ENCODE measurements at places on chromosomes 3 and 15.

GRCh38 chr3:126481808-126482502, 6.3 kb upstream of the ZXDC start:
- no peak for DNase-seq

GRCh38 chr3:157128771-157129681, 30.9 kb downstream of the CCNL1 start:
- DNase-seq: no peak

- DNase-seq: no peak
Measured at GRCh38 chr3:78255403-78255802, 1215.5 kb downstream of the ROBO2 start.

DNA sequence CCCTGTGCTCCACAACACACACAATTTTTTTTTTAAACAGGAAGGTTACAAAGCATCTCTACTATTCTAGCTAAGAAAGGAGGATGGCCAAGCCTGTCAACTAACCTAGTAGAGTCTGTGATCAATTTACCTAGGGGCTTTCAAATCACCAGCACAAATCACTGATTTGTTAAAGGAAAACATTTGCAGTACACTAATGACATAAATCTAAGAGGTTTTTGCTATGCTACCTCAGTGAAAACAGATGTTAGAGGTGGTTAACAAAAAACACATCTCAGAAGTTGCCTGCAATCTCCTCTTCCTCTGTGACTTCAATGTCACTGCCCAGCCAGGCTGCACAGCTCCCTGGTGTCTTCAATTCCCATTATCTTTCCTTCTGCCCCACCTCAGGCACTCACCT, 72.0 kb downstream of the RAD18 start:
- DNase-seq: no peak

DNA sequence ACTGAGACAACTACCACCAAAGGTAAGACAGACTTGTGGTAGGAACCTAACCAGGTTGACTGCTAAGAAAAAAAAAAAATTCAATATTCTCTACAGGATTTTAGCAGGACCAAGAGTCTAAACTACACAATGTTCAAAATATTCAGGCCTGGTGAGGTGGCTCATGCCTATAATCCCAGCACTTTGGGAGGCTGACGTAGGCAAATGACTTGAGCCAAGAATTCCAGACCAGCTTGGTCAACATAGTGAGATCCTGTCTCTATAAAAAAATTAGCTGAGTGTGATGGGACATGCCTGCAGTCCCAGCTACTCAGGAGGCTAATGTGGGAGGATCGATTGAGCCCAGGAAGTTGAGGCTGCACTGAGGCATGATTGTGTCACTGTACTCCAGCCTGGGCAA, 341.6 kb upstream of the WNT5A start:
- DNase-seq: no peak

- DNase-seq: no peak
Measured at GRCh38 chr3:44805960-44806359, 44.4 kb downstream of the KIF15 start.

GRCh38 chr3:188890572-188891270, 281.1 kb upstream of the TPRG1 start:
- DNase-seq: no peak

DNA sequence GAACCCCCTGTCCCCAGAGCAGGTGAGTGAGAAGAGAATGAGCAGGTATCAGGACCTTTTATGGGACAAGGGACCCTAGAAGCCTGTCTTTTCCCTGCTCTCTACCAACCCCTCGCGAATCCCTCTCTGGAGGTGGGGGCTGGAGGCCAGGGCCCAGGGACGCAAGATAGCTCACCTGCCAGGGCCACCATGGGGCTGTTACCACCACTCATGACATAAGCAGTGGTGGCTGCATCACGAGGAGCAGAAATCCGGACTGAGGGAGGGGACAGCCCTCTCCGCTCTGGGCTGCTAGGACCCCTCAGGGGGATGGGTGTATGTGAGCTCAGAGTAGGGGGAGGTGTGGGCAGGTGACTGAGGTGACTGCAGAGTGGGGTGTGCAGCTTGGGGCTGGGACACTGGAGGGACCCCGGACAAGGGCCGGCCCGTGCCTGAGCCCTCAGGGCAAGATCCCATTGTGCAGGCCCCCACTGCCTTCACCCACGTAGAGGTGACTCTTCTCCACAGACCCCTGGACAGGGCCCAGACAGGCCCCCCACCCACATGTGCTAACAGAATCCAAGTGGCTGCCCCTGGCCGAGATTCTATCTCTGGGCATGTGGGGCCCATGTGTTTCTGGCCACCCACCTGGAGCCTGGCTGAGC, 190.6 kb downstream of the TBC1D2B start:
- DNase-seq: no peak
